CD8-positive, alpha-beta memory T cell (primary cell): ENCODE measurements at places on chromosomes 7 and 10.

DNA sequence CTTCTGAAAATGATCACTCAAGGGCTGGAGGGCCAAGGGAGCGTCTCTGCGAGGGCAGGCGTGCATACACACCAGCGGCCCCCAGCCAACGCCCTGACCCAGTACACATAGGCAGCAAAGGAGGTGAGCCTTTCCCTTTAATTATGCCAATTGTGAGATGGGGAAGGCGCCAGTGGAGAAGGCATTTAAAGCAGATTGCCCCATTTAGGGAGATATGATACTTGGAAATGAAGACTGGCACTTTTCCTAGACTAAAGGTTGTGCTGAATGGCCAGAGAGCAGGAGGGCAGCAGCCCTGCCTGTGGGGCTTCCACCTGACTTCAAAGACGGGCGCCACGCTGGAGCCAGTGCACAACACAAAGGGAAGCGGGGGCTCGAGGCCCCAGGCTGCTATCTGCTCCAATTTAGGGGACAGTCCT, 24.1 kb downstream of the HIPK2 start:
- DNase-seq, result no peak

GRCh38 chr7:12765431-12766100, 78.1 kb downstream of the ARL4A start:
- no peak for DNase-seq

DNA sequence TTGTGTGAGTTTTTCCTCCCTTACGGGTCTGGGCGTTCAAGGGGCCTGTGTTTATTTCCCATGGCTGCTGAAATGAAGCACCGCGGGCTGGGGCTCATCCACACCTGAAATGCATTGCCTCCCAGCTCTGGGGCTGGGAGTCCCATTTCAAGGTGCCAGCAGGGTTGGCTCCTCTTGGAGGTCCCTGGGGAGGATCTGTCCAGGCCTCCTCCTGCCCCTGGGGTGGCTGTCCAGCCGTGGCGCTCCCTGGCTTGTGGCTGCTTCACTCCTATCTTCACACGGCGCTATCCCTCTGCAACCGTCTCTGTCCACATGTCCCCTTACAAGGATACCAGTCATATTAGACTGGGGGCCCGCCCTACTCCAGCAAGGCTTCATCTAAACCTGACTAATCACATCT, 41.1 kb upstream of the CNPY1 start:
- no peak for DNase-seq

DNA sequence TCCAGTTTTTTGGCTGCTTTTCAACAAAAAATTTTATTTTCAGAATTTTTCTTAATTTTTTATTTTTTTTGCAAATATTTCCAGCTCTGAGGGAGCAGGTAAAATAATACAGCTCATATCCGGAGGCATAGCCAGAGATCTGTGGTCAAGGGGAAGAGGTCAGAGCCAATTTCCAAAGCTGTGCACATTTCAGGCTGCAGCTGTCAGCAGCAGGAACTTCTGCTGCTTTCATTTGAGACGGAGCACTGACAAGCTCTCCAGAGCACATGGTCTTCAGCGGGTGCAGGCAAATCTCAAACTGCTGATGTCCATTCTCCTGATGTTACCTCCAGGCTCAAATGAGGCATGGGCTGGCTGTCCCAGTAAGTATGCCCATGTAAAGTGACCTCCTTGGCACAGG, 31.1 kb downstream of the SLC26A4 start:
- no peak for DNase-seq

DNA sequence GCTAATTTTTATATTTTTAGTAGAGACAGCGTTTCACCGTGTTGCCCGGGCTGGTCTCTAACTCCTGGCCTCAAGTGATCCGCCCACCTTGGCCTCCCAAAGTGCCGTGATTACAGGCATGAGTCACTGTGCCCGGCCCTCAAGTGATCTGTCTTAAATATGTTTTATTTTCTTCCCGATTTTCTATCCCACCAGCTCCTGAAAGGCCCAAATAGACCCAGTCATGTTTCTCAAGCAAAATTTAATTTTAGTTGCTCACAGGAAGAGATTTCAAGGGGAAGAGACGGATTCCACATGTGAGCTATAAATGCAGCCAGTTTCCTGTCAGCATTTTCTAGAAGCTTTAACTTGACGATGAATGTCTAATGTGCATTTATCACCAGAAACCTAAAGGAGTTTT, 12.0 kb downstream of the DENND10 start:
- no peak for DNase-seq

GRCh38 chr10:117462424-117462792, 80.1 kb upstream of the EMX2 start:
- DNase-seq, result no peak

DNA sequence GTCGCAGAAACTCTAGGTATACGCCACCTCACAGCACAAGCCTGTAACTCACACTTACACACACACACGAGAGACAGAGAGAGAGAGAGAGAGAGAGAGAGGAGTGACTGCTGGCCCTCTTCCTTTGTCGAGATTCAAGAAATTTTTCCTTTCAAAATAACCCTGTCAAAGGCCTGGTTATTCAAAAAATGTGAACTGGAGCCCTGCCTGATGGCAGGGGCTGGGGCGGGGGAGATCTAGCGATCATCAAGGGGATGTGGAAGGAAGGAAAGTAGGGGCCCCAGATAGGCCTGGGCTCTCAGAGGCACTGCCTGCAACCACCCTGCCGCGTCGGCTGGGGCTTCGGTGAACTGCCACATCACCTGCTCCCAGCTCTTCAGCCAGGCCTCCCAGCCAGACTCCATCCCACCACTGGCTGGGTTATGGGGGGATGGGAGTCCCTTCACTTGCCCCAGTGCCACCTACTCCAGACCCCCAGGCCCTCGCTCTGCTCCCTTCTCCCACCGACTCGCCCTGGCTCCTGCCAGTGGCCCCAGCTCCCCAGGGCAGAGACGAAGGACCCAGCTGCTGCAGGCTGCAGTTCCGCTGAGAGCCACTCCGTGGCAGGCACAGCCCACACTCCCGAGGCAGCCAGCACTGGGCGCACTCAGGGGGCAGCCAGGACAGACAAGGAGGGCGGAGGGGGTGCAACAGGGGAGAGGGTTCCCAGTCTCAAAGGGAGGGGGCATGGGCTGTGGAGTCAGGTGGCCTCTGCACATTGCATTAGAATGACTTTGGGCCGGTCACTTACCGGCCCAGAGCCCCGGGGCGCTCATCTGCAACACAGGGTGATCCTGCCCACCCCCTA, 15.3 kb downstream of the KCNH2 start:
- peak; percentile 69 for DNase-seq

GRCh38 chr7:159031135-159031701, 113.4 kb downstream of the VIPR2 start:
- DNase-seq, result no peak
